MG63 (cell line): ENCODE measurements at places on chromosomes 6 and 20. TPM values are rescaled to one million over a fixed set of nuclear protein-coding genes. Genes with fewer than 3 reads are reported as not detected.

Gene THEMIS
- not detected in 2 replicates for total RNA-seq

Gene KHDC1L
- not detected in 2 replicates for total RNA-seq

Gene SRMS
- not detected in 2 replicates for total RNA-seq

Gene CYP39A1
- total RNA-seq: 0.10 TPM in 1 of 2 replicates, not detected in the other

Gene NRSN2
- total RNA-seq: 1.8 and 24.3 TPM in 2 replicates

Gene MEA1
- total RNA-seq: 62.9 and 75.6 TPM in 2 replicates

Gene TRIM10
- total RNA-seq: not detected in 2 replicates

Gene RNF182
- 0.23 and 0.42 TPM in 2 replicates for total RNA-seq

Gene PI3
- not detected in 2 replicates for total RNA-seq

Gene HMGCLL1
- not detected in 2 replicates for total RNA-seq

Gene CAGE1
- total RNA-seq: 0.49 TPM in 1 of 2 replicates, not detected in the other

Gene TPD52L2
- total RNA-seq: 185 and 192 TPM in 2 replicates

Gene BACH2
- not detected in 2 replicates for total RNA-seq

Gene ZC2HC1B
- not detected in 2 replicates for total RNA-seq

Gene BHLHE23
- not detected in 2 replicates for total RNA-seq

Gene C20orf144
- not detected in 2 replicates for total RNA-seq

Gene FAM217A
- not detected in 2 replicates for total RNA-seq

Gene ARMC2
- 0.96 and 1.8 TPM in 2 replicates for total RNA-seq

Gene TTLL9
- not detected in 2 replicates for total RNA-seq

Gene RAET1E
- total RNA-seq: 2.8 and 5.7 TPM in 2 replicates

Gene EXOC2
- 16.9 and 19.7 TPM in 2 replicates for total RNA-seq
